Left ventricle myocardium inferior (tissue), 1 donor: ENCODE measurements at places on chromosomes 12 and 14. TPM values are rescaled to one million over a fixed set of nuclear protein-coding genes. Genes with fewer than 3 reads are reported as not detected.
A peak's percentile ranks its signal among the peaks of the same experiment; 100 is the strongest.

GRCh38 chr12:31726575-31726974 is 2.2 kb downstream of the AMN1 start:
- H3K4me3 ChIP-seq = no peak overlapping the region
- peaks cover 61% of the 10 kb centered on the region for H3K4me1 ChIP-seq
- peak overlapping the region; percentile 99 for H3K27ac ChIP-seq
- no peak for DNase-seq
- no peaks in the 10 kb centered on the region for H3K27me3 ChIP-seq
- H3K36me3 ChIP-seq = peaks cover 2% of the 10 kb centered on the region

DNA sequence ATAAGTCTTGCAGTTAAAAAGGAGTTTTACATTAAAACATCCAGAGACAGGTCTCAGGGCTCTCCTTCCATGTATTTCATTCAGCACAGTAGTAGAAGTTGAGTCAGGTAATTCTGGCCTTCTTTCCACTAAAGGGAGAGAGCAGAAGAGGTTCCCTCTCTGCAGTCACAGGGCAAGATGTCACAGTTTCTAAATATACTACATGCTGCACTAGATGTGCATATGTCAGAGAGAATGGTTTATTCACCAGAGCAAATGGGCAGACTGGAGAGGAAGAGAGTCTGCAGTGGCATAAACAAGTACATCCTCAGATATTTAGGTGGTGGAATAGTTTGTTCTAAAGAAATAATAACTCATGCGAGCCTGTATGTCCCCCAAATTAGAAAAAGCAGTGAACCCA is 132.0 kb downstream of the KICS2 start:
- DNase-seq = no peak
- peak overlapping the region; percentile 83 for H3K27ac ChIP-seq
- H3K27me3 ChIP-seq = no peaks in the 10 kb centered on the region
- H3K36me3 ChIP-seq = no peaks in the 10 kb centered on the region
- H3K4me1 ChIP-seq = peaks cover 52% of the 10 kb centered on the region
- H3K4me3 ChIP-seq = no peak overlapping the region

Gene CLEC9A
- not detected for total RNA-seq

- H3K36me3 ChIP-seq = peaks cover 100% of the 10 kb centered on the region
- no peak for DNase-seq
- no peaks in the 10 kb centered on the region for H3K27me3 ChIP-seq
- no peak overlapping the region for H3K27ac ChIP-seq
Observed at GRCh38 chr12:108526482-108527165, 11.5 kb downstream of the FICD start.

- peaks cover 44% of the 10 kb centered on the region for H3K4me1 ChIP-seq
- peak overlapping the region; percentile 99 for H3K4me3 ChIP-seq
- DNase-seq = no peak
- H3K27me3 ChIP-seq = no peaks in the 10 kb centered on the region
- peak overlapping the region; percentile 92 for H3K27ac ChIP-seq
- H3K36me3 ChIP-seq = peaks cover 19% of the 10 kb centered on the region
Observed at GRCh38 chr12:120495186-120495730, 655 bp upstream of the DYNLL1 start.

DNA sequence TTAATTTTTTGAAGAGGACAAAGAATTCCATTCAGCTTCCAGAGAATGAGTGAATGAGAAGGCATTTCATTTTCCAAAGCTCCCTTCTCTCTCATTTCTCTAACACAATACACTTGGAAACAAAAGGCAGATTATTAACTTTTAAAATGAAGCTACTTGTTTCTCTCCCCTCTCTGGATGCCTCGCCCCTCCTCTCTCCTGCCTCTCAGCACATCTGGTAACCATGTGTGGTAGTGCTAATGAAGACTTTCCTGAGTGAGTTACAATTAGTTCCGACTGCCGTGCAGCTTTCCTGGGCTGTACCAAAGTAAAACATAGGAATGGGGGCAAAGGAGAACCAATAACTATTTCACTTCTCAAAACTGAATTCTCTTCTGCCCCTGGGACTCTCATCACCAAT is 84.7 kb upstream of the SOX5 start:
- no peak overlapping the region for H3K4me3 ChIP-seq
- no peak for DNase-seq
- H3K4me1 ChIP-seq = peaks cover 11% of the 10 kb centered on the region
- H3K27me3 ChIP-seq = no peaks in the 10 kb centered on the region
- H3K27ac ChIP-seq = no peak overlapping the region

Gene SLC25A29
- total RNA-seq = 24.5 TPM

GRCh38 chr14:57066887-57067513 is 201.7 kb downstream of the EXOC5 start:
- H3K36me3 ChIP-seq = no peaks in the 10 kb centered on the region
- H3K27me3 ChIP-seq = peaks cover 71% of the 10 kb centered on the region
- no peak overlapping the region for H3K27ac ChIP-seq
- H3K4me3 ChIP-seq = no peak overlapping the region

- DNase-seq = no peak
- no peaks in the 10 kb centered on the region for H3K27me3 ChIP-seq
- H3K4me3 ChIP-seq = no peak overlapping the region
- no peaks in the 10 kb centered on the region for H3K36me3 ChIP-seq
Observed at GRCh38 chr14:33788161-33788560, 162.7 kb downstream of the EGLN3 start.

Gene MYF5
- not detected for total RNA-seq

GRCh38 chr14:84646786-84647500 is 883.0 kb upstream of the FLRT2 start:
- H3K27me3 ChIP-seq = no peaks in the 10 kb centered on the region
- no peak for DNase-seq
- H3K4me3 ChIP-seq = no peak overlapping the region
- no peaks in the 10 kb centered on the region for H3K36me3 ChIP-seq

Gene DCN
- total RNA-seq = 716 TPM

Gene GNG2
- total RNA-seq = 6.7 TPM

Gene SLCO1B1
- total RNA-seq = not detected

DNA sequence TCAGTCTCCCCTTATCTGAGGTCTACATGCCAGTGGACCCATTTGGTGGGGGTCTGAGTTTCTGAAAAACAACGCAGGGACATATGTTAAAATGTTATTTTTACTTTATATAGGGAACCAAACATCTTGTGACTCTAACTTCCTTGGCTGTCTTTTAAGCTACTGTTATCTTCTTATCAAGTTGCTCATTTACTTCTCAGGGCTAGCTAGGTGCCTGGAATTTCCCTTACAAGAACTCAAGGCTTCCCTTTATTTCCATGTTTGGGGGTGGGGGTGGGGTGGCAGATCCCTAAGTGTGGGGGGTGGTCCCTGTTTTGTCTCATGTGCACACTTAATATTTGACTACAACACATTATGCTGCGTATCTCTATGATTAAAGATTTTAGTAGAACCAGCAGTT is 31.6 kb downstream of the PPP1R36 start:
- H3K4me3 ChIP-seq = no peak overlapping the region
- no peak overlapping the region for H3K27ac ChIP-seq
- no peaks in the 10 kb centered on the region for H3K27me3 ChIP-seq

DNA sequence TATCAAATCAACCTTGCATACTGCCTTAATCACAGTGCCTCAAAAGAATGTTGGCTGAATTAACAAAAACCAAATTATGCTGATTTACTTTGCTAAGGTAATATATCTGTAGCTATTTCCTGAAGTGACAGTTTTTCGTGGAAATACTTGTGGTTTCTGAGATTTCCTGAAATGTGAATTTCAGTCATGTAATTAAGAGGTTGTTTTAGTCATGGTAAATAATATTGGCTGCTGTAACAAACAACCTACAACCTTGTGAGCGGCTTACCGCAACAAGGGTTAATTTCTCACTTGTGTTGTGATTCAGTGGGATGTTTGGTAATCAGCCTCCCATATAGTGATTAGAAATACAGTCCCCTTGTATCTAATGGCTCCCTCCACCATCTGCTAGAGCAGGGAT is 387.9 kb downstream of the NELL2 start:
- H3K4me3 ChIP-seq = no peak overlapping the region
- no peak overlapping the region for H3K27ac ChIP-seq
- H3K4me1 ChIP-seq = no peaks in the 10 kb centered on the region
- H3K36me3 ChIP-seq = no peaks in the 10 kb centered on the region
- no peaks in the 10 kb centered on the region for H3K27me3 ChIP-seq
- DNase-seq = no peak

Gene OR6C1
- not detected for total RNA-seq
